ENCODE measurements at places on chromosomes 1 and 21. TPM values are rescaled to one million over a fixed set of nuclear protein-coding genes. Genes with fewer than 3 reads are reported as not detected.

DNA sequence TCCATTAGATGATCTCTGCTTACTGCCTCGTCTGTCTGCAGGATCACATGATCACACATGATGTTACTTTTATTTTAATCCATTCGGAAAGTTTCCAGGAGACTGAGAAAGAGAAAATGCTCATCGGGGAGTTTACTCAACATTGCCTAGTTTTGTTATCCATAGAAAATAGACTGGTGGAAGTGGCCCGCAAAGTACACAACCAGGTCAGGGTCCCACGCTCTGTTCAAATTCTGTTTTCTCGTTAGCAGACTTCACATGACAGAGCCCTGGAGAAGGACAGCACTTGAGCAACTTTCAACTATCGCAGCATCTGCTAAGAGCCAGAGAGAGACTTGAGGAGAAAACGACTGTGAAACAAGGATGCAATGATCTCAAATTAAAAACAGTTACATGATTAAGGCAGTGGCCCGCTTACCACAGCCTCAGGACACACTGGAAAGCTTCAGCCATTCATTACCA is 44.2 kb downstream of the ADAMTS1 start:
- H3K27ac ChIP-seq = peak overlapping the region; percentile 99
- H3K36me3 ChIP-seq = no peaks in the 10 kb centered on the region
- no peak overlapping the region for H3K4me3 ChIP-seq

DNA sequence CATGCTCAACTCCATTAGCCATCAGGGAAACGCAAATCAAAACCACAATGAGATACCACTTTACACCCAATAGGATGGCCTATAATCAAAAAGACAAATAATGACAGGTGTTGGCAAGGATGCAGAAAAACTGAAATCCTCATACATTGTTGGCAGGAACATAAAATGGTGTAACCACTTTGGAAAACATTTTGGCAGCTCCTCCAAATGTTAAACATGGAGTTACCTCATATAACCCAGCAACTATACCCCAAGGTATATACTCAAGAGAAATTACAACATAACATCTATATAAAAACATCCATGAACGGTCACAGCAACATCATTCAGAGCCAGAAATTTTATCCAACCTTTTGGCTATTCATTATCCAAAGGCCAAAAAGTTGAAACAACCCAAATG is 11.6 kb downstream of the EIF4G3 start:
- no peak overlapping the region for H3K4me3 ChIP-seq
- DNase-seq = no peak
- H3K27ac ChIP-seq = no peak overlapping the region
- no peaks in the 10 kb centered on the region for H3K27me3 ChIP-seq
- H3K36me3 ChIP-seq = peaks cover 24% of the 10 kb centered on the region

DNA sequence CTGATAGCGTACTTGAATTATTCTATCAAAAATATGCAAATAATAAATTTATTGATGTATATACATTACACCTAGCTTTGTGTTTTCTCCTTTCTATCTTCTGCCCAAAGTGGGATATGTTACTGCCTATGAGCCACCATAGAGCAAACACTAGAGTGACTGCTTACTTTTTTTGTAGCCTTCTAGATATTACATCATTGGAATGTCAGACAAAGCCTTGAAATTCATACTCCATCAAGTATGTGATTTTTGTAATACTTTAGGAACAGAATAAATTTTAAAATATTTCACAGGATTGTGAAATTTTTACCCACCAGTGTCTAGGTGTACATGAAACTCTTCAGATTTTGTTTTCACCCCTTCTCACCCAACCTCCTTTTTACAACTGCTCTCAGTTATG is 787.6 kb downstream of the USP25 start:
- H3K27ac ChIP-seq = no peak overlapping the region
- no peak overlapping the region for H3K4me3 ChIP-seq
- no peaks in the 10 kb centered on the region for H3K4me1 ChIP-seq
- H3K27me3 ChIP-seq = no peaks in the 10 kb centered on the region

GRCh38 chr21:43797925-43798715 is 8.7 kb downstream of the RRP1 start:
- no peak overlapping the region for H3K27ac ChIP-seq
- DNase-seq = no peak
- peaks cover 90% of the 10 kb centered on the region for H3K36me3 ChIP-seq
- no peak overlapping the region for H3K4me3 ChIP-seq

DNA sequence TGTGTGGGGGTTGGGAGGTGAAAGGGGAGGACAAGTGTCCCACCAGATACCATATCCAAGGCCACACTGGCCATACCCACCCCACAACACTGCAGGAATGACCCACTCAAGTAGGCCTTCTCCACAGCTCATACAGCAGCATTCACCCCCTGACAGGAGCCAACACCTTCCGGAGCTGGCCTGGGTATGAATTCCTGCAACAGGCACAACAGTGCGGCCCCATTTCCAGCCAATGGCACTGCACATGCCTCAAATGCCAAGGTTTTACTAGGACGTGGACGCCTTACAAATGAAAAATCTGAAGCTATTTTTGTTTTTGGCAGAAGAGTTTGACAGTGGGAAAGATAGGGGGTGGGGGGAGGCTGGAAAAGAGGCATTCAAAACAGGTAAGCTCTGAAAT is 2.0 kb downstream of the KCND3 start:
- H3K27ac ChIP-seq = no peak overlapping the region
- no peak for DNase-seq
- H3K36me3 ChIP-seq = no peaks in the 10 kb centered on the region

DNA sequence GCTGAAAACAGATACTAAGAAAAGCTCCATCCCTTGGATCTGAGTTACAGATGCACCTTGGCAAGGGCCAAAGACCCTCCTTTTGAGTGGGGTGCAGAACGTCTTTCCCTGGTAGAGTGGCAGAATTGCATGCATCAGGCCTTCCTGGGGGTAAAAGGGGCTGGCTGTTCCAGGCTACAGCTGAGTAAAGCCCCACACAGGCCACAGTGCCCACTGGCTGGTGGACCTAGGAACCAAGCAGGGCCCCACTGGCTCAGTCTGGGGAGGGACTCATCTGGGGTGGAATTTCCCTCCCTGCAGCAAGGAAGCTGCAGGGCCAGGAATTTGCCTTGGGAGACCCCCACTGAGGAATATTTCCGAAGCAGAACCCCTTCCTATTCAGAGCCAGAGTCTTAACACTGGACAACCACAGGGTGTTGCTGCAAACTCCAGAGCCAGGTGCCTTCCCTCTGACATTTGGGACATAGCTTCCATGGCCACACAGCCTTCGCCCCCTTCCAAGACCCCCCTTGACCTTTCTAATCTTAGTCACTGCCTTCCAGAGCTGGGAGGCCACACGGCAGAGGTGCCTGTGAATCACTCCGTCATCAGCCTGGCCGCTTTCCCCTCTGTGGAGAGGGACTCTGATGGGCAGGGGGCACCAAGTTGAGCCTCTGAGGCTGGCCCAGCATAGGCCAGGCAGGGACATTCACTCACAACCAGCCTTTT is 52.5 kb downstream of the LACTBL1 start:
- DNase-seq = no peak
- H3K27me3 ChIP-seq = peaks cover 3% of the 10 kb centered on the region
- H3K4me3 ChIP-seq = no peak overlapping the region
- no peak overlapping the region for H3K27ac ChIP-seq

DNA sequence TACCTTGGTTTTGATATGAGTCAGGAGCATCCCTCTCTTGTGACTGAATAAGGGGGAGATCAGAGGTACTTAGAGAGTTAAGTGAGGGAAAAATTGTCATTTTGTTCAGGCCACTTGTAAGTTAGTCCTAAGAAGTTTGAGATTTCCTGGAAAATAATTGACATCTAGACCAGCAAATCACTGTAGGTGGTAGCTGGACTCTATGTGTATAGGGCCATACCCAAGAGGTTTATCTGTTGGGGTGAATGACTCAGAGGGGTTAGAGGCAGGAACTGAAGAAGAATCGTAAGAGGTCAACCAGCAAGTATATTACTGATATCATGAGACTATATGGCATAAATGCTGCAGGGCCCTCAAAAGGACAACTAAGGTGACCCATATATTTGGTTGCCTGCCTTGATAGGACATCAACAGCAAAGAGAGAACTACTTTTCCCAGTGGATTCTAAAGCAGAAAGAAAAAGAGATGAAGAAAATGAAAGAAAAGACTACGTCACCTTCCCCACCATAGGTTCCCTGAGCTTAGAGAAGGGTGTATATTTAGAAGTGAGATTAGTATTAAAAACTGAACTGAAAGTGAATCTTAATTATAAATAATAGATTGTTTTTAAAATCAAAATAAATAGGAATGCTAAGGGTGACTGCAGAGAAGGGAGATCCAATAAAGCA is 8.0 kb upstream of the RNPC3 start:
- no peaks in the 10 kb centered on the region for H3K36me3 ChIP-seq
- H3K4me1 ChIP-seq = no peaks in the 10 kb centered on the region
- peak; percentile 26 for DNase-seq
- H3K27ac ChIP-seq = no peak overlapping the region

DNA sequence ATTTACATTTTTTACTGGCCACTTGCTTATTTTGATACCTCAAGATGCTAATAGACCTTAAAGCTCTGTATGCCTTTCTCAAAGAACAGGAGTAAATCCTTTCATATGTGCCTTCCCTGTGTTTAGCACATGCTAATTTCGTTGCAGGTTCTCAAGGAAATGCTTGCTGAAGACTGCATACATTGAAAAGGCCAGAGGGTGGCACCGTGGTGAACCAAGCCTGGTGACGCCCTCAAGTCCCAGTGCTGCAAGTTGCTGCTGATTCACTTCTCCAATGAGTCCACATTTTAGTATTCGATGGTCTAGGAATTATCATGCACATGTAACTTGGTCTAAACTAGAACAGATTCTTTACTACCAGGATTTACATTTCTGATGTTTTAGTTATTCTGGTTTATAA is 94.1 kb downstream of the CLDN17 start:
- no peaks in the 10 kb centered on the region for H3K4me1 ChIP-seq
- H3K4me3 ChIP-seq = no peak overlapping the region
- H3K36me3 ChIP-seq = no peaks in the 10 kb centered on the region
- DNase-seq = no peak
- H3K27me3 ChIP-seq = no peaks in the 10 kb centered on the region

DNA sequence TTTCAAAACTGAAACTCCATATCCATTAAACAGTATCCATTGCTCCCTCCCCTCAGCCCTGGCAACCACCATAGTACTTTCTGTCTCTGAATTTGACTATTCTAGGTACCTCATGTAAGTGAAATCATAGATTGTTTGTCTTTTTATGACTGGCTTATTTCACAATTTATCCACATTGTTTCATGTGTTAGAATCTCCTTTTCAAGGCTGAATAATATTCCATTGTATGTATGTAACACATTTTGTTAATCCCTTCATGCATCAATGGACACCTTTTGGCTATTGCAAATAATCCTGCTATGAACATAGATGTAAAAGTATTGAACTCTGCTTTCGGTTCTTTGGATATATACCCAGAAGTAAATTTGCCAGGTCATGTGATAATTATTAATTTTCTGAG is 37.5 kb downstream of the AGO3 start:
- H3K4me1 ChIP-seq = no peaks in the 10 kb centered on the region
- H3K27ac ChIP-seq = no peak overlapping the region
- no peak for DNase-seq
- no peaks in the 10 kb centered on the region for H3K27me3 ChIP-seq
- H3K4me3 ChIP-seq = no peak overlapping the region

DNA sequence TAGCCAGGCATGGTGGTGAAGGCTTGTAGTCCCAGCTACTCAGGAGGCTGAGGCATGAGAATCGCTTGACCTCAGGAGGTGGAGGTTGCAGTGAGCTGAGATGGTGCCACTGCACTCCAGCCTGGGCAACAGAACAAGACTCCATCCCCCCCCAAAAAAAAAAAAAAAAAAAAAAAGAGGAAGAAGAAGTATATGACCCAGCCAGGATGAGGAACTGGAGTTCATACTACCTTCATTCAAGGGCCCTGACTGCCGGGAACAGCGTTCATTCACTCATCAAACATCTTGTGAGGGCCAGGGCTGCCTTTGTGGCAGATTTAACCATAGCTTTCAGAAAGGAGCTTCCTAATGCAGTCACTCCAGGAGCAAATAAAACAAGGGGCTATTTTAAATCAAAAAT is 127.6 kb downstream of the MRPS6 start:
- peaks cover 13% of the 10 kb centered on the region for H3K4me1 ChIP-seq
- H3K36me3 ChIP-seq = no peaks in the 10 kb centered on the region
- DNase-seq = no peak
- H3K27ac ChIP-seq = no peak overlapping the region

GRCh38 chr1:80646053-80646452 is 1154.7 kb upstream of the ADGRL2 start:
- H3K4me3 ChIP-seq = no peak overlapping the region
- no peak overlapping the region for H3K27ac ChIP-seq
- H3K27me3 ChIP-seq = no peaks in the 10 kb centered on the region
- no peaks in the 10 kb centered on the region for H3K36me3 ChIP-seq

DNA sequence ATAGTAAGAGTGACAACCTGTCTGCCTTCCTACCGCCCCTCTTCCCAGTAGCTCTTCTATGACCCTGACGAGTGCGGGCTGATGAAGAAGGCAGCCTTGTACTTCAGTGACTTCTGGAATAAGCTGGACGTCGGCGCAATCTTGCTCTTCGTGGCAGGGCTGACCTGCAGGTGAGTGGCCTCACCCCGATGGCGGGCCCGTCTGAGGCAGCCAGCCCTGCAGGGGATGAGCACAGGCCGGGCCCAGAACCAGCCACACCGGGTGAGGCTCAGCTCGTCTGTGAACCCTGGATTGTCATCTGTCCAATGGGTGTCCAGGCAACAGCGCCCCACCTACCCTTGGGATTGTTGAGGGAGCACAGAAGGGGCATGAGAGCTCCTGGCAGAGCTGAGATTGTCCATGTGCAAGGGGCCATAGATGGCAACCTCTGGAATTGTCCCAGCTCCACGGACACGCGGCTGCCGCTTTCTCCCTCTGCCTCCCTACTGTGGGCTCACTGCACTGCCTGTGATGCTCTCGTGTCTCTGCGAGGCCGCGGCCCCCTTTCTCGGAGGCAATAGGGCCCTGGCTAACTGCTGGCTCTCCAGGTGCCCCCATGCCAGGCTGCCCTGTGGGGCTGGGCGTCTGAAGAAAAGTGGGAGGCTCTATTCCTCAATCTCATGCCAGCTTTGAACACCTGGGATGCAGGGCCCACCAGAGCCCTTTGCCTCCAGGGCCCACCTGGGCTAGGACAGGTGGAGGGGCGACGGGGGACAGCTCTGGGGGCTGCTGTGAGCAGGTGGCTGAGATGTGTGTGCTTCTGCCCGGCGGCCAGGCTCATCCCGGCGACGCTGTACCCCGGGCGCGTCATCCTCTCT is 50.0 kb upstream of the LRRC3 start:
- H3K27ac ChIP-seq = no peak overlapping the region
- DNase-seq = no peak
- no peaks in the 10 kb centered on the region for H3K36me3 ChIP-seq
- H3K4me1 ChIP-seq = no peaks in the 10 kb centered on the region
- H3K27me3 ChIP-seq = no peaks in the 10 kb centered on the region
- H3K4me3 ChIP-seq = no peak overlapping the region

SPRR1B gene
- total RNA-seq = not detected

PPP1R12B gene
- total RNA-seq = 22.8 TPM

MTARC1 gene
- total RNA-seq = 0.28 TPM

RGS2 gene
- total RNA-seq = 25.0 TPM
